GM23248 (cell line): ENCODE measurements at places on chromosomes 6 and 20. TPM values are rescaled to one million over a fixed set of nuclear protein-coding genes. Genes with fewer than 3 reads are reported as not detected.
A peak's percentile ranks its signal among the peaks of the same experiment; 100 is the strongest.

ADGRF5 gene
- 0.13 and 0.65 TPM in 2 replicates for total RNA-seq

TMEM200A gene
- total RNA-seq = 43.3 and 47.0 TPM in 2 replicates

HLA-DRB5 gene
- total RNA-seq = not detected in 2 replicates

APCDD1L gene
- 19.5 and 25.6 TPM in 2 replicates for total RNA-seq

PRR18 gene
- not detected in 2 replicates for total RNA-seq

ZBTB9 gene
- 2.0 and 3.5 TPM in 2 replicates for total RNA-seq

PRL gene
- not detected in 2 replicates for total RNA-seq

GCLC gene
- 6.4 and 8.6 TPM in 2 replicates for total RNA-seq

TFEB gene
- total RNA-seq = 5.7 and 10.0 TPM in 2 replicates

WFDC13 gene
- not detected in 2 replicates for total RNA-seq

BTNL2 gene
- total RNA-seq = not detected in 2 replicates

HSPA1A gene
- total RNA-seq = 86.1 and 107 TPM in 2 replicates

GRCh38 chr6:4358414-4359107 is 223.2 kb upstream of the ECI2 start:
- H3K27ac ChIP-seq = peak overlapping the region; percentile 99
- H3K27me3 ChIP-seq = no peaks in the 10 kb centered on the region
- peak overlapping the region; percentile 59 for H3K4me3 ChIP-seq
- peaks cover 31% of the 10 kb centered on the region for H3K4me1 ChIP-seq

- peak overlapping the region; percentile 49 for H3K27ac ChIP-seq
- peaks cover 20% of the 10 kb centered on the region for H3K4me1 ChIP-seq
- H3K36me3 ChIP-seq = no peaks in the 10 kb centered on the region
- no peaks in the 10 kb centered on the region for H3K27me3 ChIP-seq
- DNase-seq = peak; percentile 55
Measured at GRCh38 chr6:74534465-74535211, 671.2 kb downstream of the COL12A1 start.

GRCh38 chr6:83597511-83597910 is 85.2 kb downstream of the PRSS35 start:
- no peak overlapping the region for H3K4me3 ChIP-seq
- H3K4me1 ChIP-seq = no peaks in the 10 kb centered on the region; the same call in 1 of the 2 replicates
- DNase-seq = no peak
- H3K27me3 ChIP-seq = no peaks in the 10 kb centered on the region

GRCh38 chr20:55449091-55449490 is 556.2 kb downstream of the CBLN4 start:
- no peaks in the 10 kb centered on the region for H3K4me1 ChIP-seq
- H3K4me3 ChIP-seq = no peak overlapping the region
- H3K36me3 ChIP-seq = no peaks in the 10 kb centered on the region
- no peaks in the 10 kb centered on the region for H3K27me3 ChIP-seq
- no peak for DNase-seq

- peak; percentile 19 for DNase-seq
- peaks cover 31% of the 10 kb centered on the region for H3K4me1 ChIP-seq
- H3K27me3 ChIP-seq = no peaks in the 10 kb centered on the region
- H3K4me3 ChIP-seq = no peak overlapping the region
- H3K36me3 ChIP-seq = no peaks in the 10 kb centered on the region
Measured at GRCh38 chr6:2793534-2794151, 28.4 kb downstream of the WRNIP1 start.

DNA sequence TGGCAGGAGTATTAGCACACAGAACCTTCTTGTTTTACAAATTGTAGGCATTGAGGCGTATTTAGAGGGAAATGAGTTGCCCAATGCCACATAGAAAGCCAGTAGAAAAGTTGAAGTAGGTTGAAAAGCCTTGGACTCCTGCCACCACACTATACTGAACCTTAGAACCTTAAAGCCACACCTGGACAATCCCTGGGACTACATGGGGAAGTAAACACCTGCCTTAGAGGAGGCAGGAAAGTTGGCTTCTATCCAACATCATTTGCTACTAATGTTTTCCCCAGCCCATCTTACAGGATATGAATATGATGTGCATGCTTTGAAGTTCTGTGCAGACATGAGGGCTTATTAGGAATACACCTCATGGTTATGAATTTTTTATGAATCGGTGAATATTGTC is 5.3 kb upstream of the EPPIN start:
- no peak overlapping the region for H3K27ac ChIP-seq
- no peaks in the 10 kb centered on the region for H3K4me1 ChIP-seq
- H3K4me3 ChIP-seq = no peak overlapping the region
- H3K27me3 ChIP-seq = peaks cover 7% of the 10 kb centered on the region; the same call in 1 of the 2 replicates
- DNase-seq = no peak

DNA sequence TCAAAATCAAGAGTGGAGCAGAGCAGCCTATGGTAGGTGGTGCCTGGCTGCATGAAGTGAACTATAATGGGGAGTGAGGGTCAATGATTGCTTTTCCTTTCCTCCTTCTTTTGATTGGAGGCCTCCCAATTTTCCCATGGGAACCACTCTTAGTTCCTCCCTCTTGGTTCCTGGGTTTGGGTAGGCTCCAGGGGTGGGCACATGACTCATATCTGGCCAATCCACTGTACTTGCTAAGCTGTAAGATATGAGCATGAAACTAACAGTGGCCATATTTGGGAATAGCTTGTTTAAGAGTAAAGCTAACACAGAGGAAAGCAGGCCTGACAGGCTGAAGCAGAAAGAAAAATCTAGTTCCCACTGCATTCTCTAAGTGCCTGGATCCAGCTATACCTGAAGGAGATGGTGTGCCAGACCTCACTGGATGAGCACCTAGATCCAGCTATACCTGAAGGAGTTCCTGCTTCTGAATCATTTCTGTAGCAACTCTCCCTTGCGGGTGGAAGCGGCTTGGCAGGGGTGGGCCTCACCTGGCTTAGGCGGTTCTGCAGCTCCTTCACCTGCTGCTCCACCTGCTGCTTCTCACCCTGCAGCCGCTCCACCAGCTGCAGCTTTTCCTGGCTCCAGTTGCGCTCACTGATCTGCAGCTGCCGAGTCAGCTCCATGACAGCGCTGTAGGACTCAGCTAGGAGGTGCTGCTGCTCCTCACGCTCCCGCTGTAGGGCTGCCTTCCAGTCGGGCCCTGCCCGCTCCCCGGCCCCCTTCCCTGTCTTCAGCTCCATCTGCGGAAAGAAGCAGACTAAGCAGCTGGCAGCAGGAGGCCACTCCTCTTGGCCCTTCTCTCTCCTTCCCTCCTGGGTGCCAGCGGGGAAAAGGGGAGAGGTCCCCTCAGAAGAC is 29.0 kb upstream of the DSN1 start:
- DNase-seq = peak; percentile 58
- H3K4me1 ChIP-seq = no peaks in the 10 kb centered on the region
- H3K36me3 ChIP-seq = peaks cover 28% of the 10 kb centered on the region; the same call in 1 of the 2 replicates

- H3K27me3 ChIP-seq = no peaks in the 10 kb centered on the region
- no peak overlapping the region for H3K27ac ChIP-seq
- H3K4me3 ChIP-seq = no peak overlapping the region
- DNase-seq = no peak
- peaks cover 7% of the 10 kb centered on the region for H3K4me1 ChIP-seq
- H3K36me3 ChIP-seq = no peaks in the 10 kb centered on the region
Measured at GRCh38 chr6:154937306-154938220, 57.6 kb upstream of the TIAM2 start.

DNA sequence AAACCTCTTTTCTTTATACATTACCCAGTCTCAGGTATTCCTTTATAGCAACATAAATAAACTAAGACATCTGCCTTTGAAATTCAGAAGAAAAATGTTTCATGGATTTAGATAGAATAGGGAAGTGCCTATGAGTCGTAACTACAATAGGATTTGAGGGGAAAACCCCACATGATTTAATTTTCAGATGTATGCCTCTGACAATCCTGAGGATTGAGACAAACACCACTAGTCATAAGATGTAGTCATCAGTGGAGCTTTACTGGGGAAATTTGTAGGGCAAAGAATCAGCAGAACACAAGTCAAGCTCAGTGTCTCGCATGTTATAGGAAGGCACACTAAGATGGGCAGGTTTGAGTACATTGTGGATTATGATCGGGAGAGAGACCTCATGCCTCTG is 566.4 kb downstream of the BMP2 start:
- no peaks in the 10 kb centered on the region for H3K27me3 ChIP-seq
- H3K4me3 ChIP-seq = no peak overlapping the region
- peak; percentile 1 for DNase-seq
- H3K27ac ChIP-seq = no peak overlapping the region
- no peaks in the 10 kb centered on the region for H3K36me3 ChIP-seq

GRCh38 chr6:166955121-166955864 is 1.1 kb downstream of the RNASET2 start:
- H3K27me3 ChIP-seq = no peaks in the 10 kb centered on the region
- peak overlapping the region; percentile 86 for H3K4me3 ChIP-seq
- H3K36me3 ChIP-seq = no peaks in the 10 kb centered on the region

- H3K4me1 ChIP-seq = no peaks in the 10 kb centered on the region
- H3K4me3 ChIP-seq = no peak overlapping the region
- H3K27me3 ChIP-seq = no peaks in the 10 kb centered on the region
- DNase-seq = no peak
- no peaks in the 10 kb centered on the region for H3K36me3 ChIP-seq
Measured at GRCh38 chr6:67722861-67723261, 912.2 kb upstream of the ADGRB3 start.

- no peak overlapping the region for H3K4me3 ChIP-seq
- peak; percentile 87 for DNase-seq
- no peaks in the 10 kb centered on the region for H3K36me3 ChIP-seq
- peak overlapping the region; percentile 10; the same call in 1 of the 2 replicates for H3K27ac ChIP-seq
Measured at GRCh38 chr6:105432797-105433196, 29.9 kb upstream of the PREP start.

GRCh38 chr6:2447318-2447920 is 202.0 kb upstream of the GMDS start:
- H3K36me3 ChIP-seq = no peaks in the 10 kb centered on the region
- no peak overlapping the region for H3K27ac ChIP-seq
- DNase-seq = no peak
- no peak overlapping the region for H3K4me3 ChIP-seq
- H3K27me3 ChIP-seq = no peaks in the 10 kb centered on the region
- H3K4me1 ChIP-seq = 0 out of 2 replicates have a peak, but pooled peaks cover 13% of the 10 kb centered on the region

- H3K4me3 ChIP-seq = no peak overlapping the region
- DNase-seq = no peak
- no peaks in the 10 kb centered on the region for H3K27me3 ChIP-seq
Measured at GRCh38 chr6:161596807-161597520, 323.1 kb upstream of the AGPAT4 start.

GRCh38 chr6:157242791-157243190 is 80.5 kb downstream of the TMEM242 start:
- no peak overlapping the region for H3K4me3 ChIP-seq
- H3K27me3 ChIP-seq = no peaks in the 10 kb centered on the region
- no peak overlapping the region for H3K27ac ChIP-seq
- no peak for DNase-seq

- no peaks in the 10 kb centered on the region for H3K36me3 ChIP-seq
- peaks cover 13% of the 10 kb centered on the region for H3K4me1 ChIP-seq
- no peak for DNase-seq
Measured at GRCh38 chr20:1619861-1620444, at the start of gene SIRPB1. SIRPB1 (minus strand) TSS chr20:1620009; CDS start chr20:1619944, 65 bp downstream.

- no peak overlapping the region for H3K4me3 ChIP-seq
- no peak overlapping the region for H3K27ac ChIP-seq
- no peaks in the 10 kb centered on the region for H3K27me3 ChIP-seq
Measured at GRCh38 chr6:105320271-105320670, 82.6 kb downstream of the PREP start.

GRCh38 chr6:135434991-135435390 is 62.5 kb downstream of the AHI1 start:
- no peak overlapping the region for H3K4me3 ChIP-seq
- no peak overlapping the region for H3K27ac ChIP-seq
- no peak for DNase-seq
- H3K27me3 ChIP-seq = no peaks in the 10 kb centered on the region

GRCh38 chr6:91299544-91300491 is 712.9 kb upstream of the MAP3K7 start:
- no peaks in the 10 kb centered on the region for H3K27me3 ChIP-seq
- DNase-seq = no peak
- no peaks in the 10 kb centered on the region for H3K4me1 ChIP-seq
- no peaks in the 10 kb centered on the region for H3K36me3 ChIP-seq
